Aorta (tissue), 5 donors: ENCODE measurements at places on chromosomes 3 and 15. TPM values are rescaled to one million over a fixed set of nuclear protein-coding genes. Genes with fewer than 3 reads are reported as not detected.

- DNase-seq: no peak
Observed at GRCh38 chr3:168223085-168223484, 127.4 kb upstream of the GOLIM4 start.

DNA sequence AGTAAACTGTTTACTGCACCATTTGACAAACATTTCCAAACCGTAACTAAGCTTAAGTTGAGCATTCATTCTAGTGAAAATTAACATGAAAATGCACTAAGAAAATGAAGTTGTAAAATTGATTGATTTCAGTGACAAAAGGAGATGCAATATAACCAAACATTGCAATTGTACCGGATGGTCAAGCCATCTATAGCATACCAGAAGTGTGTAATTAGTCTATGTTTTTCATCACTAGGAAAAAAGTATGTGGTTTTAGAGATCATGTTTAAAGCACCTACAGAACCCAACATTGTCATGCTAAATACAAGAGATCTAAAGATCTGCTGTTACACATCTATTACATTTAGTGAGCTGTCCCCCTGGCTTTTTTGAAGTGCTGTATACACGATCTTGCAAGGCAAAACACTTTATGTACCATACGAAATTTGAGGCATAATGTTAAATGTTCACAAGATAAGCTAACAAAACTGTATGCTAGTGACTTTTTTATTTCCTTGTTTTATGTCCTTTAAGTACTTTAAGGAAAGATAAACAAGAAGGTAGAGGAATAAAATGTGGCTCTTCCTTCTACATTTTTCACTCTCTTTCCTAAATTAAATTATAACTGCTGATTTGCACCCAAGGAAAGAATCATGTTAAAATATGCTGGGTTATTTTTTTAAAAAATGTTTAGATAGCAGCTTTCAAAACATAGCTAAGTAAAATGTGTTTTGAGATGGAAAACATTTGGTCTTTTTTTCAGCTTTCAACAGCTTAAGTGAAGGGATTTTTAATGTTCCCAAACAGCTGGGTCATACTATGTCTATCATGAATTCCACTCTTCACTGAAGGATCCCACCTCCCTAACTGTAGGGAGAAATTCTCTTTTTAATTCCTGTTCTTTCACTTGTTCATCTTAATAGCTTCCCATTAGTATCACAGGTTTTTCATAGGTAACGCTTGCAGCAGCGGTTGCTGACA, 498.0 kb downstream of the MECOM start:
- DNase-seq: no peak

DNA sequence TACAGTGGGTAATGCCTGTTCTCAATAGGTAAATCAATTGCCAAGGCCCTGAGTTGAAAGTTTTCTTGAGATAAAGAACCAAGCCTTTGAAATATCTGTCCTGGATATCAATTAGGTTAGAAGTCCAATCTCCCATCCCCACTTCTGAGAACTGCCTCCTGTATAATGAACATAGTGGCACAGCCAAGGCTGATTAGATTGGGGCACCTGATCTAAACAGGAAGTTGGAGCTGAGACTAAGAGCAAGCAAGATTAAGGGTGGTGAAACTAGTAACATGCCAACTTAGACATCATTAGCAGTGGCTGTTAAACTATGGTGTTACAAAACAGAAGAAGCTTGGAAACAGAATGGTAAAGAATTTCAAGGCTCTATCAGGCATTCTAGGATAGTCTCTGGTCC, 137.7 kb upstream of the TMEM108 start:
- no peak for DNase-seq

DNA sequence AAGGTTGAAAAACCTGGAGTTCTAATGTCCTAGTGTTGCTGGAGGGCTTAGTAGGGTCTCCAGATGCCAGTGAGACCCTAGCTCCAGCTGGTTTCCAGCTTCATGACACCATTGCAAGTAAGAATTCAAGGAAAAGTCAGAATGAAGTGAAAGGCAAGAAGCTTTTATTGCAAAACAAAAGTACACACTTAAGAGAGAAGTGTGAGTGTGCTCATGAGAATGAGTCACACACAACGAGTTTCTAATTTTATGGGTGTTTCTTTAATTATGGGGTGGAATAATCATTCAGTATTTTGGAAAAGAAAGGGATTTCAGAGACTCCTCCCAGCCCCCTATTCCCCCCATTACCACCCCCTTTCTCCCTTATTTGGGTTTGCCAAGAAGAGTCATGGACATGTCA, 24.6 kb upstream of the ZNF502 start:
- DNase-seq: no peak

DNA sequence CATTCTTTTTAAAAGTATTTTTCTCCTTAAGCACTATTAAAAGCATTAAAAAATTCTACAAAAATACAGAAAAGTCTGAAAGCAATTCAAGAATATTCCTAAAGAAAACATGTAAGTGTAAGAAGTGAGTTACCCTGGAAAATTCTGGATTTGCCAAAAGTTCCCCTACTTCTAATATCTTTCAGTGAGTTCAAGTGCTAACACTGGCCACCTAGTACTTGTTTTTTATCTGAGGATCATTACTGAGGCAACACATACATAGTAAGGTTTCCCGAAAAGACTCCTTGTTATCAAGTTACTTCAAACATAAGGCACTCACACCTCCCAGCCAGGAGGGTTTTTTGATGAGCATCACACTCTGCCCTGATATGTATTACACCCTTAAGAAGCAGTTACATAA, 158.4 kb downstream of the TIGIT start:
- no peak for DNase-seq

DNA sequence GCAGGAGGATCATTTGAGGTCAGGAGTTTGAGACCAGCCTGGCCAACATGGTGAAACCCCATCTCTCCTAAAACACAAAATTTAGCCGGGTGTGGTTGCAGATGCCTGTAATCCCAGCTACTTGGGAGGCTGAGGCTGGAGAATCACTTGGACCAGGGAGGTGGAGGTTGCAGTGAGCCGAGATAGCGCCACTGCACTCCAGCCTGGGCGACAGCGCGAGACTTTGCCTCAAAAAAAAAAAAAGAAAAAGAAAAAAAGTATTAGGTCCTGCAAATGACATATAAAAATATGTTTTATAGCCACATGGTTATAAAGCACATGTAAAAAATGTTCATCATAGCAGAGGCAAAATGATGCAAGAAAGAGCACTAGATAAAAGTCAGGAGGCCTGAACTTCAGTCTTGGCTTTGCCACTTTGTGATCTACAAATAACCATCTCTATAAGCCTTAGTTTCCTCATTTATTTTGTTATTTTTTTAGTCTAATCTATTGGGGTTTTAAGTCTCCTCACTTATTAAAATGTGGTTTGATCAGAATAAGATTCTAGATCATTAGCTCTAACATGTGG, 4.9 kb downstream of the SLC12A6 start:
- DNase-seq: no peak

- no peak for DNase-seq
Observed at GRCh38 chr3:188185717-188186251, 31.8 kb downstream of the LPP start.

- DNase-seq: no peak
Observed at GRCh38 chr15:89107984-89108383, 19.7 kb downstream of the ABHD2 start.

- DNase-seq: no peak
Observed at GRCh38 chr3:23815879-23816278, 10.1 kb downstream of the UBE2E1 start.

DNA sequence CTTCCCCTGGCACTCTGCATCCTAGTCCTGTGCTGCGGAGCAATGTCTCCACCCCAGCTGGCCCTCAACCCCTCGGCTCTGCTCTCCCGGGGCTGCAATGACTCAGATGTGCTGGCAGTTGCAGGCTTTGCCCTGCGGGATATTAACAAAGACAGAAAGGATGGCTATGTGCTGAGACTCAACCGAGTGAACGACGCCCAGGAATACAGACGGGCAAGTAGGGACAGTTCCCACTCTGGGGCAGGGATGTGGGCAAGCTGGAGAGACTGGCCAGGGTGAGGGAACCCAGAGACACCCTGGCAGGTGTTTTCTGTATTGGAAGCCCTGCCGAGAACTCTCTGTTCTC, 247 bp downstream of the FETUB start:
- DNase-seq: peak; percentile 60

GRCh38 chr3:125310623-125311081, 64.5 kb downstream of the ZNF148 start:
- no peak for DNase-seq

DNA sequence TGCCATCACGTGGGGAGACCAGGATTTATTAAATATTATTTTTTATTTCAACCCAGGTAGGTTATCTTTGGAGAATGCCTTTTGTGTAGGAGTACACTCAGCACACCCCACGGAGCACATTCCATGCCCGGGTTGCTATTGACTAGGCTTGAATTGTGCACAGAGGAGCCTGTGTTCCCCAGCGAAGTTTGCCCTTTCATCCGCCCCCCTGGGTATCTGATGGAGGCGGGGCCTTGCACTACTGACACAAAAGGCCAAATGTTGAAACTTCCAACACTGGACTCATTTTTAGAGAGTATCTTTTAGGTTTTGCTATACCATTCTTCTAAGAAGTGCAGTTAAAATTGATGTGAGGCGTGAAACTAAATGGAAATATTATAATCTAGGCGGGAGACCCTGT, 39.3 kb upstream of the PPP4R2 start:
- no peak for DNase-seq

ACKR4 gene
- polyA plus RNA-seq: 24.3 TPM

ALDH1A3 gene
- 6.4 TPM for polyA plus RNA-seq

VWA5B2 gene
- not detected for polyA plus RNA-seq

GMPPB gene
- polyA plus RNA-seq: 13.4 TPM

CCR3 gene
- polyA plus RNA-seq: not detected

GCHFR gene
- 21.0 TPM for polyA plus RNA-seq

NMNAT3 gene
- 3.4 TPM for polyA plus RNA-seq
